ENCODE measurements at places on chromosomes 7 and 10. TPM values are rescaled to one million over a fixed set of nuclear protein-coding genes. Genes with fewer than 3 reads are reported as not detected.

The HOXA7 gene
- total RNA-seq, result 24.4 TPM

DNA sequence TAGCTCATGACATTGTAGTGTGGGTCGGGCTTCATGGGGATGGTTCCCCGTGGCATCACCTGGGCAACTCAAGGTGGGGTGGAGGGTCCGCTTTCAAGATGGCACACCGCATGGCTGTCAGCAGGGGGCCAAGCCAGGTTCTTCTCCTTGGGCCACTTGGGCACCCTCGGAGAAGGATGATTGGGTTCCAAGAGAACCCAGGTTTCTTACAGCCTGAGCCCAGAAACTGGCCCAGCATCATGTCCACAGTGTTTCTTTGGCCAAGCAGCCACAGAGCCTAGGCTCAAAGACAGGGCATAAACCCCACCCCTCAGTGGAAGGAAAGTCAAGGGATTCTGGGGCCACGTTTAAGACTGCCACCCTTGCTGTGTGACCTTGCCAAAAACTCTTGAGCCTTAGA is 110.6 kb downstream of the PTPN20 start:
- no peak for DNase-seq

DNA sequence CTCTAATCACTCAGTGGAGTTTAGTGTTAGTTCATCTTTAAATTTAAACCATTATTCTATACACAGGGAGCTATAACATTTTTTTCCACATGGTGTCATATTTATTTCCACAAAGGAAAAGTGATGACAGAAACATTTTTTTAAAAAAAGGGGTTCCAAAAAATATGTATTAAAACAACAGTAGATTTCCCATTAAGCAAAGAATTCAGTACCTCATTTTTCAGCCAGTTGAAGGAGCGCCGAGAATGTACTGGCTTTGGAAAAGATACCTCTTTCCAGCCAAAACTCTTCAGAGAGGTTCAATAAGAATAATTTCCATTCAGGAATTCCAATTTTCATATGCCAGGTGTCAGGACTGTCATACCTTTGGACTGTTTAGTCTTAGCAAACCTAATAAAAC is 250.5 kb upstream of the MEOX2 start:
- DNase-seq, result no peak

The SEMA4G gene
- total RNA-seq, result 133 TPM

The FLNC gene
- 88.6 TPM for total RNA-seq

- DNase-seq, result peak; percentile 50
Observed at GRCh38 chr7:65980478-65981250, 1.3 kb downstream of the GUSB start.

DNA sequence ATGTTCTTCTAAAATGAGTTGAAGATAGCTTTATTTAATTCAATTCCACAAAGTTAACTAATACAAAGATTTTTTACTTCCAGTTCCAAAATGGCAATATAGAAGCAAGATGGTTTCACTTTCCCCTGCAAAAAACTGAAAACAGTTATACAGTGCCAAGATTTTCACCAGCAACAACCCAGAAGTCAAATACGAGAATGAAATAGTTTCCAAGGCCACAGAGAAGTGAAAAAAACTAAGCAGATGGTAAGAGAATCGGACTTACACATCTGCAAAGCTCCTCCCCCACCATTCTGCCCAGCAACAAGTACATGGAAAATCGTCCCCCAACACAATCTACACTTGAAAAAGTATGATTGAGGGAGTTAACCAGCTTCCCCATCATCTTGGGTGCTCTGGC is 30.3 kb upstream of the KEL start:
- DNase-seq, result no peak

The MSMB gene
- not detected for total RNA-seq

GRCh38 chr7:142323706-142324105 is 65.8 kb upstream of the PRSS58 start:
- DNase-seq, result no peak

The SLC35B4 gene
- total RNA-seq, result 6.2 TPM

The CRTAC1 gene
- total RNA-seq, result 1.4 TPM

GRCh38 chr7:129093867-129094456 is 39.1 kb upstream of the TNPO3 start:
- DNase-seq, result no peak

DNA sequence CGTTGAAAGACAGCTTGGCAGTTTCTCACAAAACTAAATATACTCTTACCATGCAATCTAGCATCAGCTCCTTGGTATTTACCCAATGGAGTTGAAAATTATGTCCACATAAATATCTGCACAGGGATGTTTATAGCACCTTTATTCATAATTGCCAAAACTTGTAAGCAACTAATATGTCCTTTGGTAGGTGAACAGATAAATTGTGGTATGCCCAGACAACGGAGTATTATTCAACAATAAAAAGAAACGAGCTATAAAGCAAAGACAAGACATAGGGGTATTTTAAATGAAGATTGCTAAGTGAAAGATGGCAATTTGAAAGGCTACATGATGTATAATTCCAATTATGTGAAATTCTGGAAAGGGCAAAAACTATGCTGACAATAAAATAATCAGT is 162.5 kb upstream of the PTN start:
- no peak for DNase-seq

DNA sequence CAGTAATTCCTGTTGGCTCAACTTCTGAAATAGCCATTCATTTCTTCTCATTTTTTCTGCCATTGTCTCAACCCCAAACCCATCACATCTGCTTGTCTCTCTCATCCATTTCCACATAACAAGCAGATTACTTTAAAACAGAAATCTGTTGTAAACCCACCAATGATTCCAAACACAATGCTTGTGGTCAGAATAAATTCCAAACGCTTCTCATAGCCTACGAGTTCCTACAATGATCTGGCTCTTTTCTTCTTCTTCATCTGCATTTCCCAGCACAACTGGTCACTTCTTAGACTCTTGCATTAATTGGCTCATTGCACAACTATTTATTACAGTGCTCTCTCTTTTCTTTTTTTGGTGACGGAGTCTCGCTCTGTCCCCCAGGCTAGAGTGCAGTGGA is 364.1 kb downstream of the GATA3 start:
- DNase-seq, result no peak

DNA sequence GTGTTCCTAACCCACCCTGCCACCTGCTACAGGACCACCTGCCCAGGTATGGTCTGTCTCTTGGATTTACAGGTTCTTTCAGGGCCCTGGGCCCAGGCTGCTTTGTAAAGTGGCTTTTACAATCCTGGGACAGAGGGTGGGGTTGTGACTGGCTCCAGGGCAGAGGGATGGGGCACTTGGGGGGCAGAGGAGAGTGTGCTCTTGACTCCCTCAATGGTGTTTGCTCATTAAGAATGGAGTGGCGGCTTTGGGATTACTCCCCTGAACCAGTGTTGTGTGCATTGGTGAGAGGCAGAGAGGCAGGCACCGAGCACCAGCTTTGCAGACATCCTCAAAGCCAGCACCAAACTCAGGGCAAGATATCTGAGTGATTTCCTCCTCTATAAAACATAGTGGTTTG is 43.5 kb downstream of the VWA2 start:
- no peak for DNase-seq

GRCh38 chr7:24291271-24291670 is 7.3 kb downstream of the NPY start:
- no peak for DNase-seq

The PNLIPRP2 gene
- total RNA-seq, result 5.0 TPM

GRCh38 chr10:91194497-91195179 is 25.8 kb upstream of the PCGF5 start:
- no peak for DNase-seq

DNA sequence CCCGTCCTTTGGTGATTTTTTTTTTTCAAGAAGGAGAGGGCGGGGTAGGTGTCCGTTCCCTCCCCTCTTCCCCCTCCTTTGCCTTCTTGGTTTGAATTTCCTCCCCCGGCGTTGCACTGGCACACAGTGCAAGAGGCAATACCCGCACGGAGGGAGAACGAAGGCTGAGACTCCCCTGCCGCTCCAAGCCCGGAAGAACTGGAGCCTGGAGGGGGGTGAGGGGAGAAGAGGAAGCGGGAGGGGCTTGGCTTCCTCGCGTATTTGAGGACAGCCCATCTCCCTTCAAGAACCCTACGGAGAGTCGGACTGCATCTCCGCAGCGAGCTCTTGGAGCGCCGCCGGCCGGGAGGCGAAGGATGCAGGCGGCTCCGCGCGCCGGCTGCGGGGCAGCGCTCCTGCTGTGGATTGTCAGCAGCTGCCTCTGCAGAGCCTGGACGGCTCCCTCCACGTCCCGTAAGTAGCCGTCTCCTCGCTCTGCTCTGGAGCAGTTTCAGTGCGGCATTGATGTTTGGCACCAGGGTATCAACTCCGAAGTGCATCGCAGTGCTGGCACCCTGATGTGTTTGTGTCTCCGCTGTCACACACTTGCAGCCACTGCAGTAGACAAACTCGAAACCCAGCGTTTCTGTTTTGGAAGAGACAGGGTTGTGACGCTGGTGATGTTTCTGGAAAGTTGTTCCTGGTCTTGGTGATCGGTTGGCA is at the start of gene CNTNAP2:
Gene CNTNAP2, plus strand, starts transcription at position 281 of the 702 bp plus-strand sequence. Its CDS starts 76 bp downstream, at position 357.
- no peak for DNase-seq

The FXYD4 gene
- total RNA-seq, result 0.98 TPM

DNA sequence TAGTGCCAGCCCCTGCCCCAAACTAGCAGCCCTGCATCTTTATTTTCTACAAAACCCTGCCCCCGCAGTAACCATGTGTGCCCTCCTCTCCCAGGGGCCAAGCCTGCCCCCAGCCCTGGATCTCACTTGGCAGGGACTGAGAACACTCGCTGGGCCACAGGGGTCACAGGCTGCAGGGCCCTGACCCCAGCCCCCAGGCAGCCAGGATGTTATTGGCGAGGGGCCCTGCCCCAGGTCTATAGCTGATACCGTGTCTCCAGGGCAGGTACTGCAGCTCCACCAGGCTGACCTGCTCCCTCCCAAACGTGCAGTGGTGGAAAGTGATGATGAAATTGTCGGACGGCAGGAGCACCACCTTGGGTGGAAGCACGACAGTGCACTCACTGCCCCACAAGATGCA is 35.9 kb upstream of the TUBB8 start:
- DNase-seq, result no peak

The CREB5 gene
- 0.54 TPM for total RNA-seq

- DNase-seq, result no peak
Observed at GRCh38 chr10:13990946-13991345, 339.8 kb downstream of the FRMD4A start.

GRCh38 chr7:154640266-154640865 is 362.6 kb downstream of the PAXIP1 start:
- no peak for DNase-seq

The SLC18A3 gene
- total RNA-seq, result not detected

GRCh38 chr7:158786898-158787297 is 42.4 kb downstream of the ESYT2 start:
- DNase-seq, result no peak

The TDRD1 gene
- total RNA-seq, result 0.57 TPM

GRCh38 chr10:35908451-35908850 is 266.4 kb upstream of the FZD8 start:
- no peak for DNase-seq

The SLC35G1 gene
- 13.4 TPM for total RNA-seq

The OR2A1 gene
- not detected for total RNA-seq

- no peak for DNase-seq
Observed at GRCh38 chr7:80859272-80859970, 59.4 kb downstream of the SEMA3C start.

The VIPR2 gene
- 0.37 TPM for total RNA-seq

- DNase-seq, result peak; percentile 50
Observed at GRCh38 chr7:27994639-27995038, 186.0 kb downstream of the JAZF1 start.

GRCh38 chr7:149228831-149229471 is 10.5 kb upstream of the ZNF212 start:
- DNase-seq, result no peak

DNA sequence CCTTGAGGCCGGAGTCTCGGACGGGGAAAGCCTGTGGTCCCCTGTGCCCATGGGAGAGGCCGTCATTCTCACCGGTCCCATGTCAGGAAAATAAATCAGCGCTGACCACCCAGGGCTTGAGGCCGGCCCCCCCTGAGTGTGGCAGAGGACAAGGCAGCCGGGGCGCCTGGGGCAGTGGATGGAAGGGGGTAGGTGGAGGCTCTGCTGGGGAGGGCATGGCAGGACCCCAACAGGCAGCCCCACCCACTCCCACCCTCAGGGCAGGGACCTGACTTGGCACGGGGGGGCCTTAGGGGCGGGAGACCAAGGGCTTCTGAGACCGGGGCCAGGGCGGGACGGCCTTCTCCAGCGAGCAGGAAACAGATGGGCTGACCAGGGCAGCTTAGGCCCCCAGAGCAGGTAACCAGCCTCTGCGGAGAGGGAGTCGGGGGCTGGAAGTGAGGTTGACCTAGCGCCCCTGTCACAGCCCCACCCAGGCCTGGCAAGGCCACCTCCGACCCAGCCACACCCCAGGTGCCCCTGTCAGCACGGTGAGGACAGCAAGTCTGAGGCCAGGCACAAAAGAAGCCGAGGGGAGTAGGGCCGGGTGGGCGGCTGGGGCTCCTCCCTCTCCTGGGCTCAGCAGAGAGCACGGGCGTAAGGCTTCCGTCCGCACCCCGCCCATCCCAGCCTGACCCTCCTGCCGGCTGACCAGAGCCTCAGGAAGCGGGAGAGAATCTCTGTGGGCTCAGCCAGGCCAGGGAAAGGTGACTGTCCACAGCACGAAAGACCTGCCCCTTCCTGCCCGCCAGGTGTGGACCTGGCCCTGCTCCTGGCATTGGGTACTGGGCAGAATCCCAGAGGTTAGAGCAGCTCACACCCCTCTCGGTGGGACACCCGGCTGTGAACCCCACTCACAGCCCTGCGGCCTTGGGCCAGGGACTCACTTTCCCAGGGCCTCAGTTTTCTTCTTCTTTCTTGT is 87.4 kb downstream of the FOXL3 start:
- DNase-seq, result peak; percentile 16
